Activated gamma-delta T cell treated with anti-CD3 and anti-CD28 coated beads, Interleukin-2, amount 50 U/mL, for 16 hours (primary cell): ENCODE measurements at places on chromosomes 16 and 17.

DNA sequence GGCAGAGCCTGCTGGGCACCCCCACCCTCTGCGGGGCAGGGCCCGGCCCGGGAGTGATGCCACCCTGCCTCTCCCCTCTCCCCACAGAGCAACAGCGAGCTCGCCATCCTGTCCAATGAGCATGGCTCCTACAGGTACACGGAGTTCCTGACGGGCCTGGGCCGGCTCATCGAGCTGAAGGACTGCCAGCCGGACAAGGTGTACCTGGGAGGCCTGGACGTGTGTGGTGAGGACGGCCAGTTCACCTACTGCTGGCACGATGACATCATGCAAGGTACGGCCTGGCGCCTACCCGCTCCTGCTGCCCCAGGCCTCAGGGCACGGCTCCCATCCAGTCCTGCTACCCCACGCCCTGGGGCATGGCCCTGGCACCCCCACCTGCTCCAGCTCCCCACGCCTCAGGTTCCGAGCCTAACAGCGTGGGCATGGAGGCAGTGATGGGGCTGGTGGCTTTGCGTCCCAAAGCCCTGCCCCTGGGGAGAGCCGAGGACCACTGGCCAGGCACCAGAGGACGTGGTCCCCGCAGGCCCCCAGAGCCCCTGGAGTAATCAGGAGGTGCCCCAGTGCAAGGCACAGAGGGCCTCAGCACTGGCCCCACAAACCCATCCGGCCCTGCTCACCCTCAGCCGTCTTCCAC, 38.4 kb downstream of the TSC2 start:
- DNase-seq: no peak

DNA sequence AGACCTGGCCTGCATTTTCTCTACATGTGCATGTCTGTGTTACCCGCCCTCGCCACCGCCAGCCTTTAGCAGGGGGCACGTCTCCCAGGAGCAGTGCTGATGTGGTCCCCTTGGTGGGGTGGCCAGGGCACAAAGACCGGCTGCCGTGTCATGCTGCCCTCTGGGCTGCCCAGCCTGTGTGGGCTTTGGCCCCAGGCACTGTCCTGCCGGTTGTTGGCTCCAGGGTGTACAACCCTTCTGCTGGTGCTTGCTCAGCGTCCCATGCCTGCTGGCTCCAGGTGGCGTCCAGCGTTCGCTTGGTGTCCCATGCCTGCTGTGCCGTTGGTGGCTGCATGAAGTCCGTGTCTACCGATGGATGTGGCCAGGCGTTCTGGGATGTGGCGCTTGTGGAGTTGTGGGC, 4.1 kb downstream of the BAIAP2 start:
- no peak for DNase-seq

GRCh38 chr17:71229070-71229469, 891.8 kb upstream of the SOX9 start:
- no peak for DNase-seq

- DNase-seq: no peak
These were observed 885 bp downstream of the ZNF207 start for GRCh38 chr17:32350666-32351418.

GRCh38 chr17:76251478-76252039, 11.3 kb upstream of the RNF157 start:
- no peak for DNase-seq

- no peak for DNase-seq
These were observed 26.4 kb downstream of the TMEM235 start for GRCh38 chr17:78257810-78258322.

DNA sequence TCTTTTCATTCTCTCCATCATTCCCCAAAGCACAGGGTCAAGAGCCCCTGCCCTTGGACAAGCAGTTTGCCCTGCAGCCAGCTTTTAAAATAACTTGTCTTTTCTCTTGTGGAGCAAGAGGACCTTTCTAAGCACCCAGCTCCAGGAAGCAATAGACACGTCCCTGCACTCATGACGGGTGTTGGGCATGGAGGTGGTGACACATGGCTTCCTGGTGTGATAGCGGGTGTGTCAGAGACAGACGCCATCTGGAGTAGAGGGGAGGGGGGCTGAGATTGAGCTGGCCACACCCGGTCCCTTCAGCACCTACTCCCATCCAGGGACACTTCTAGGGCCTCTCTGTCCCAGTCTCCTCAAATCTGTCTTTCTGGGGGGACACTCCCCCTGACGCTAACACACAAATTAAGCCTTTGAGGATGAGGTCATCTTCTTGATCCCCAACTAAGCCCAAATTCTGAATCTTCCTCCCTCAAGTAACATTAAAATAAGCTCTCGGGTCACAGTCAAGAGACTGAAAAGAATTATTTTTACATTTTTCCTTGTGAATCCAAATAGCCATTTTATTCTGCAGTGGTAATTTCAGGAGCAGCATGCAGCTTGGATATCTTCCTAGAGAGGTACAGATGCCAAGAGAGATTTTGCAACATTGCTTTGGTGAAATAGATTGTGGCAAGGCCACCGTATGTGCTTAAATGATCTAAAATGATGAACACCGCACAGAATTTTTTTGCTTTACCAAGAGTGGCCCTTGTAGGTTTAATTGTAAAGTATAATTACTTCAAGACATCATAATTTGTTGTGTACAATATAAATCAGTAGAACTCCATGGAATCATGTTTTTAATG, 216.6 kb upstream of the IRX3 start:
- DNase-seq: no peak

GRCh38 chr16:3780570-3780969, 63.2 kb upstream of the TRAP1 start:
- no peak for DNase-seq
